ENCODE measurements at places on chromosomes 16 and 17.
A peak's percentile ranks its signal among the peaks of the same experiment; 100 is the strongest.

GRCh38 chr17:72193391-72194106 is 72.7 kb downstream of the SOX9 start:
- peak; percentile 15 for DNase-seq

- no peak for DNase-seq
Observed at GRCh38 chr16:10683170-10683569, 11.6 kb downstream of the TEKT5 start.

DNA sequence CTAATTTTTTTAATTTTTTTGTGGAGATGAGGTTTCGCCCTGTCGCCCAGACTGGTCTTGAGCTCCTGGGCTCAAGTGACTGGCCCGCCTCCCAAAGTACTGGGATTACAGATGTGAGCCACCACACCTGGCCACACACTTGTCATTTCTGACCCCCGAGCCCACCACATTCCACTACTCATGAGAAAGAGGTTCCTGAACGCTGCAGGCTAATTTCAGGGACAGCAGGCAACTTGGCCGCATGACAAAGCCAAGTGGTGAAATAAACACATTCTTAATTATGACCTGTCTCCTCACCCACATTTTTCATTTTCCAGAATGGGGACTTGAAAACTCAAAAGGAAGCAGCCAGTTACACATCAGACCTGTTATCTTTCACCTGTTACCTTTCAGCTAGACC is 114.5 kb downstream of the ABCC6 start:
- no peak for DNase-seq

DNA sequence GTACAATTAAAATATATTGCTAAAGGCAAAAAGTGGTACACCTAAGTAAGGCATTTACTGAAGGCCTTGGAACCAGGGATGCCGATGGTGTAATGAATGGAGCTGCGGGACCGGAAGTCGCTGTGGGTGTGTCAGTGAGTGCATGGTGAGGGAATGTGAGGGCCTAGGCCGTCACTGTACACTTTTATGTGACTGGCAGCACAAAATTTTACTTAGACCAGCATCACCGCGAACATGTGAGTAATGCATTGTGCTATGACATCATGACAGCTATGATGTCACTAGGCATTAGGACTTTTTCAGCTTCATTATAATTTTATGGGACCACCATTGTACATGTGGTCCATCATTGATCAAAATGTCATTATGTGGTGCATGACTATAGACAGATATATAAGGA is 14.7 kb downstream of the ALOX15B start:
- no peak for DNase-seq

DNA sequence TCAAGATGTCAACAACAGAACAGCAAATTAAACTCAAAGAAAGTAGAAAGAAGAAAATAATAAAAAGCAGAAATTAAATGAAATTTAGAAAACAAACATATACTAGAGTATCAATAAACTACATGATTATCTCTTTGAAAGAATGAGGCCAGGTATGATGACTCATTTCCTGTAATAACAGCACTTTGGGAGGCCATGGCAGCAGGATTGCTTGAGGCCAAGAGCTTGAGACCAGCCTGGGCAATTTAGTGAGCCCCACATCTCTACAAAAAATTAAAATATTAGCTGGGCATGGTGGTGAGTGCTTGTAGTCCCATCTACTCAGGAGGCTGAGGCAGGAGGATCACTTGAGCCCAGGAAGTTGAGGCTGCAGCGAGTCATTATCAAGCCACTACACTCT is 232.5 kb downstream of the RAB11FIP4 start:
- no peak for DNase-seq

- no peak for DNase-seq
Observed at GRCh38 chr17:28276011-28276410, 43.0 kb upstream of the TMEM97 start.

DNA sequence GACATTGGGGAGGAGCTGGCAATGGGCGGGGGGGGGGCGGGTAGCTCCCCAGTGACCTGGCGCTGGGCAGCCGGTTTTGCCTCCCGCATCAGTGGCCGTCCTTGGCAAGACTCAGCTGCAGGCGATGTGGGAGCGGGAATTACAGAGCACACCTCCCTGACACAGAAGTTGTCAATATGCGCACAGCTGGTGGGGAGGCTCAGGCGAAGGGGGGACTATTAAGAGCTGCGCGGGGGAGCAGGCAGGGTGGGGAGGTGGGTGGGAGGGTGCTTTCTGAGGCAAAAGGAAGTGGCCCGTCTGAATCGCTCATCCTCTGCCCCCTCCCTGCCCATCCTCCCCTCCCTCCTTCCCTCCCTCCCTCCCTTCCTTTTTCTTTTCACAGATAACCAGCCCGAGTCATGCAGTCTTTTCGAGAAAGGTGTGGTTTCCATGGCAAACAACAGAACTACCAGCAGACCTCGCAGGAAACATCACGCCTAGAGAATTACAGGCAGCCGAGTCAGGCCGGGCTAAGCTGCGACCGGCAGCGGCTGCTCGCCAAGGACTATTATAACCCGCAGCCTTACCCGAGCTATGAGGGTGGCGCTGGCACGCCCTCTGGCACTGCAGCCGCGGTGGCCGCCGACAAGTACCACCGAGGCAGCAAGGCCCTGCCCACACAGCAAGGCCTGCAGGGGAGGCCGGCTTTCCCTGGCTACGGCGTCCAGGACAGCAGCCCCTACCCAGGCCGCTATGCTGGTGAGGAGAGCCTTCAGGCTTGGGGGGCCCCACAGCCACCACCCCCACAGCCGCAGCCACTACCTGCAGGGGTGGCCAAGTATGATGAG is 44.0 kb downstream of the SREBF1 start:
- no peak for DNase-seq

- no peak for DNase-seq
Observed at GRCh38 chr17:550041-550398, 164.6 kb downstream of the VPS53 start.

DNA sequence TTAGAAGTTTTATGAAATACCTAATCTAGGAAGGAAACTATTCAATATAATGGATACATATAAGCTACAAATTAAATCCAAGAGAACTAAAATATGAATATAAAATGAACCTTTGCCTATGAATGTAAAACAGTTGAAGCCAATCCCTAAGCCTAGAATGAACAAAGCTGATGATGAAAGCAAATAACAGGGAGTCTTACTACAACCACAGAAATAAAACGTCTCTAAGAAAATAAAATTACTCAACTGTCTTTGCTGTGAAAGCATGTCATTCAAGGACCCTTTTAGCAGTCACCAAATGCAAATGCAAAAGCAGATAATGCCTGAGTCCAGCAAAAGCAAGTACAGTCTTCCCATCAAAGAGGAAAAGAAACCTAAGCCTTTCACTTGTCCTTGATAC is 23.0 kb downstream of the FAM222B start:
- DNase-seq = no peak

GRCh38 chr16:12942861-12943260 is 41.5 kb downstream of the SHISA9 start:
- no peak for DNase-seq

GRCh38 chr17:47945529-47946508 is 4.4 kb downstream of the PNPO start:
- no peak for DNase-seq

DNA sequence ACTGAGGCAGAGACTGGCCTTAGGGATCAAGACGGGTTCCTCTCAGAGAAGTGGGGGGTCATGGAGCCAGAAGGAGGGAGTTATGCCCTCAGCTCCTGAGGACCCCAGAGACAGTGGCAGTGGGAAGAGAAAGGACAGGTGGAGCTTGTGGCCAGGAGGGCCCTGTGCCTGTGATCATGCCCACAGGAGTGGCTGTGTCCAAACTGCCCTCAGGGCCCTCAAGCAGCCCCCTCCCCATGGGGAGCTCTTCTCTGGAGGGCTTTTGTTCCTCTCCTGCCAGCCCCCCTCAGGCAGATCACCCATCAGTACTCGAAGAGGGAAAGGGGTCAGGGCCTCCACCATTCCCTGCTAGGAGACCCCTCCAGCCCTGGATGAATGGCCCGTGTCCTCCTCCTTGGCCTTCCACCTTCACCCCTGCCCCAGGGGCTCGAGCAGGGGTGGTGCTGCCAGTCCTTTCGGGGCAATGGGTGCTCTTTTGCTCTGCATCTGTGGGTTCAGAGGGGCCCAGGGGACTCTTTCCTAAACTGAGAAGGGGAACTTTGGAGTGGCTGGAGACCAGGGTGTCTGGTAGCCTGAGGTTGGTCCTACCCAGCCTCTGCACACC is 52.7 kb downstream of the BEAN1 start:
- no peak for DNase-seq

- DNase-seq = no peak
Observed at GRCh38 chr17:74417178-74418045, 14.5 kb upstream of the GPRC5C start.

GRCh38 chr17:49575679-49576087 is at the start of gene NXPH3:
NXPH3 (plus strand) TSS chr17:49575871; CDS start chr17:49576220, 349 bp downstream.
- DNase-seq = peak; percentile 47

DNA sequence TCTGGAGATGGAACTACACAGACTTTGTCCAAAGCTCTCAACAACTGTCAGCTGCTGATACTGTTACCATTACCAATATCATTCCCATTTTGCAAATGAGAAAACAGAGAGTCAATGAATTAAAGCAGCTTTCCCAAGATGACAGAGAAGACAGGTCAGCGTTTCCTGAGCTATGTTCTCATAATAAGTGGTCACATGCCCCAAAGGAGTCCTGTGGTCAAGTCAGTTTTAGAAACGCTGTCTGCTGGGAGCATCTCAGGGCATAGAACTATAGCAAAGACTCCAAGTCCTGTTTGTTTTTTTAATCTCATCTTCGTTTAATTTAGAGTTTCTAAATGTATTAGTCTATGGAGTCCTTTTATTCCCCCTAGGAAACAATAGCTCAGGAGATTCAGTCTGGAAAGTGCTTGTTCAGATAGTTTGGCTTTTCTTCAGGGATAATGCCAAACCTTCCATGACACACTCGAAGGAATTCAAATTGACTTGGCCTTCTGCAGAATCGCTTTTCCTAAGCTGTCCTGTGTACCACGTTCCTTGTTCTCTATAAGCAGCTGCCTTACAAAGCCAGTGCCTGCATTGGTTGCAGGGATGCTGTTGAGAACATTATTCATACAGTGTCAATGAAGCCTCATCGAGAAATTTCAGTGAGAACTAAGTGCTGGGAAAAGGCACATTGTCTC is 12.1 kb downstream of the CCDC42 start:
- DNase-seq = no peak

- DNase-seq = no peak
Observed at GRCh38 chr16:57072616-57073275, 19.6 kb upstream of the CPNE2 start.

- DNase-seq = no peak
Observed at GRCh38 chr16:3038896-3039295, 2.2 kb upstream of the BICDL2 start.

- DNase-seq = no peak
Observed at GRCh38 chr17:73160980-73161630, 3.7 kb upstream of the SSTR2 start.

DNA sequence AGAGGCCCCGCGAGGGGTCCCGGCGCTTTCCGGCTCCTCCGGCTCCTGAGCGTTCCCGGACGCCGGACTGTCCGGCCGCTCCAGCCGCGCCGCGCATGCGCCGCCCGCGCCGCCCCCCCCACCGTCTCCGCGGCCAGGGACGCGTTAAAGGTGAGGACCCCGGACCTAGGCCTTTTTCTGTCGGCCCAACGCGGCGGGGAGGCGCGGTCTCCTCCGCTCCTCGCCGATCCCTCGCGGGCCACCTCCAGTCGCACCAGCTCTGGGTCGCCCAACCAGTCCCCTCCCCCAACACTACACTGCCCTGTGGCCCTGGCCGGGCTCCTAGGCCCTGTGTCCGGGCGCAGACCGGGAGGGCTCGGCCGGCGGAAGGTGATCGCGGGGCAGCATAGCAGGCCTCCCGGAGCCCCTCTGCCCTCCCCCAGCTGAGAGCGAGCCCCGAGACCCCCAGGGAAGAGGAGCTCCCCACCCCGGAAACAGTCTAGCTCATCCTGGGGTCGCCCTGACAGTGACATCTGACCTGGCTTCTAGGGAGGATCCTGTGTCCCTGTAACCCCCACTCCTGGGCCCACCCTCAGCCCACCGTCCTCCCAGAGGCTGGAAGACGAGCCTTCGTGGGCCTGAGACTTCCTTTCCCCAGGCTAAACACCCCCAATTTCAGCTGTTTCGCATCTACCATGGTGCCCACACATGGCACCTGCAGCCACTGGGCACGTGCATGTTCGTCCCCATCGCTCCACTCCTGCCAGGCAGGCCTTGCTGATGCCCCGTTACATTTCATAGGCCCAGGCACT is 14.7 kb upstream of the BCAR1 start:
- DNase-seq = peak; percentile 73
